ENCODE measurements at places on chromosomes 16 and 17.

GRCh38 chr17:44235583-44235936 lies 16.1 kb upstream of the UBTF start:
- no peak for DNase-seq

GRCh38 chr17:12917399-12917798 lies 100.4 kb downstream of the ELAC2 start:
- no peak for DNase-seq

DNA sequence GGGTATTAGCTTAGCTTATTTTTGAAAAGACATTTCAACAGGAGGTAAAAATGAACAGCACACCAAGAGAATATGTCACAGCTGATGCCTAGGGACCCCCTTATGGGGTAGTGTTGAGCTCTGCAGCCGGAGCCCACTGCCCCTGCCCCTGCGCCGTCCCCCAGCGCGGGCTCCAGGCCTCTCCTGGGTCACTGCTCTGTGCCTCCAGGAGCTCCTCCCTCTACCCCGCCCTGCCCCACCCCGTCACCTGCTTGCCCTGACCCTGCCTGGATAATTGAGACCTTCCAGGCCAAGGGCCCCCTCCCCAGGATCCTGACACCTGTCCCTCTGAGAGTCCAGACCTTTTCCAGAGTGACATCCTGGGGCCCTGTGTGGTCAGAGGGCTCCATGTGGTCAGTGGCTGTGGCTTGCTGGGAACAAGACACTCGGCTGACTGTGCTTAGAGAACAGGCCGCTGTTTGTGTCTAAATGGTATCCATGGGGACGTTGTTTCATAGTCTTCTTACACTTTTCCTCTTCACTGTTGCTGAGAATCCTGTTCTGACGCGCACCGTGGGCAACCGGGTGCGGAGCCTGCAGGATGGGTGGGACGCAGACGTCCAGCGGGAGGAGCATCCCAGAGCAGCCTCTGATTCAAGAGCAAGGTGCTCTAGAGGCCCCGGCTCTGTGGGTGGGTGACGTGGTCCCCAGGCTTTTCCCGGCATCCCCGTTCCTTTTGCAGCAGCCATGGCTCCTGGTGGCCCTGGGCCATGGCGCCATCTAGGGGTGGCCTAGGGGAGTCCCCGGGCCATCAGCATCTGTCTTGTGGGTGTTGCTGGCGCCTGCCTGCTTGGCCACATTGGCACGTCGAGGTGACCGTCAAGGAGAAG lies 20.0 kb upstream of the WFIKKN1 start:
- peak; percentile 86 for DNase-seq

- DNase-seq = no peak
These were observed 9.6 kb upstream of the RHBDF2 start for GRCh38 chr17:76510831-76511244.

DNA sequence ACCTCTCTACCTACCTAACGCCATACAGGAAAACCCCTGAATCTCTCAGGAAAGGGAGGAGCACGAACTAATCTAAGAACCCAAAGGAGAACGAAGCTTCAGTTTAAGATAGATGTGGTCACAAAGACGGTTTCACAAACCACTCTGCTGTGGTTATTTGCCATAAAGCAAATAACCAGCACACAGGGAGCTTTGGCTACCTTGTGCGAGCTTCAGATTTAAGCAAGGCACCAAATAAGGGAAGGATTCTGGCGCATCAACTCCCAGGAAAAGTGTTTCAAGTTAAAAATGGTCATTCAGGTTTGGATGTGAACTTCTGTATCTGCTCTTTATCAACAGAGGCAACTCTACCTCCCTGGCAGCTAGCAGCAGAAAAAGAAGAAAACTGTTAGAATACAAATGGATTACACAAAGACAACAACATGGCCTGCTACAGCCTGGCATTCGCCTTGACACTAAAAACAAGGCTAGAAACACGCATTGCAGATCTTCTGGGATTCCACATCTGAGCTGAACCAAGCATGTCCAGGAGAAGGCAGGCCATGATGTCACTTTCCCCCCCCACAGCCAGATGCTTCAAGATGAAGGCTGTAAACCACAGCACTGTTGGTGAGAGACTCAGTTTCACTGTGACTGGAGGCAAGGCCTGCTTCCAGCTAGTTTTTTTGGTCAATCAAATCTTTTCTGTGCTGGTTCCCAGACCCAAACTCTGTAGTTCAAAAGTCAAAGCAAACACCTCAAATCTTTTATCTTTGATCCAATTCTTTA lies 43.6 kb downstream of the SMG6 start:
- DNase-seq = no peak
